GM23338 (cell line): ENCODE measurements at places on chromosomes 7 and 10. TPM values are rescaled to one million over a fixed set of nuclear protein-coding genes. Genes with fewer than 3 reads are reported as not detected.

The MAD1L1 gene
- 40.3 and 42.9 TPM in 2 replicates for polyA plus RNA-seq

The C10orf105 gene
- 0.15 and 0.19 TPM in 2 replicates for polyA plus RNA-seq

The PRF1 gene
- polyA plus RNA-seq = 0.13 TPM in 1 of 2 replicates, not detected in the other

The PLAC9 gene
- polyA plus RNA-seq = 11.0 and 14.4 TPM in 2 replicates

The GPR158 gene
- polyA plus RNA-seq = 0.07 and 0.13 TPM in 2 replicates

The CLIP2 gene
- polyA plus RNA-seq = 7.2 and 8.1 TPM in 2 replicates

The CFAP70 gene
- 0.24 and 0.87 TPM in 2 replicates for polyA plus RNA-seq

The CUZD1 gene
- 2.5 and 3.1 TPM in 2 replicates for polyA plus RNA-seq

The GPR15LG gene
- polyA plus RNA-seq = not detected in 2 replicates

The WNT2 gene
- polyA plus RNA-seq = 0.09 TPM in 1 of 2 replicates, not detected in the other

The CYP2C9 gene
- not detected in 2 replicates for polyA plus RNA-seq

The HOXA5 gene
- not detected in 2 replicates for polyA plus RNA-seq

The PKD1L1 gene
- polyA plus RNA-seq = not detected in 2 replicates

The PARD3 gene
- 30.1 and 30.2 TPM in 2 replicates for polyA plus RNA-seq

The PAPSS2 gene
- 12.9 and 13.2 TPM in 2 replicates for polyA plus RNA-seq

The NXPH1 gene
- polyA plus RNA-seq = 0.45 and 0.77 TPM in 2 replicates

The TRIM4 gene
- 5.0 and 5.5 TPM in 2 replicates for polyA plus RNA-seq

The SEC24C gene
- polyA plus RNA-seq = 16.9 and 17.0 TPM in 2 replicates

The MUC12 gene
- polyA plus RNA-seq = 18.0 and 21.4 TPM in 2 replicates

The SCD gene
- polyA plus RNA-seq = 325 and 338 TPM in 2 replicates
